ENCODE measurements at places on chromosomes 6 and 20.
A peak's percentile ranks its signal among the peaks of the same experiment; 100 is the strongest.

GRCh38 chr6:164322533-164322932, 908.0 kb downstream of the QKI start:
- no peak for DNase-seq

DNA sequence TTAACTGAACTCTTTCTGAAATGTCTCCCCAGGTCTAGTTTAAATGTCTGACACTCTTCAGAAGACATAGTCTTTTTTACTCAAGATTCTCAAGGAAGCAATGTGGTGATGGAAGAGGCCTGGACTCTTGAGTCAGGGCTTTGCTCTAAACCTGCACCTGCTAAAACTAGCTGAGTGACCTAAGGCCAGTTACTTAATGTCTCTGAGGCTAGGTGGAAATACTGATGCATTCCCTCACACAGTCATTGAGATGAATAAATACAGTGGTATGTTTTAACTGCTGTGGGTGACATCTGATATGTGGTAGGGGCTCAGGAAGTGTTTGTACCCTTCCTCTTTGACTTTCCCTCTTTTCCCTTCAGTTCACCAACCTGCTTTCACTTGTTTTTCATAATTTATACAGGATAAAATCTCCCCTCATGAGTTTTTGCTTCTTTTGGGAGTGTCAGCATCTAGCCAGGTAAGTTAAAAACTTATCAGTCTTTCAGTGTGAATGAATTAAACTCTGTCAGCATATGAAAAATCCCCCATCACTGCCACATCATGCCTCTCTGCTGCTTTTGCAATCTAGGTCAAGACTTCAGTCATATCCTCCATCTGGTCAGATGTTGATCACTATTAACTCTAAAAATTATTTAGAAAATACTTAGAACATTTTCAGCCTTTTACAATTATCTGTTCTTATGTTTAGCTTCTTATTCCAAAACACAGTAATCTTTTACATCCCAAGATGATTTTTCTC, 178.7 kb upstream of the TNFAIP3 start:
- no peak for DNase-seq

GRCh38 chr6:13681305-13682061, 30.2 kb downstream of the RANBP9 start:
- no peak for DNase-seq

DNA sequence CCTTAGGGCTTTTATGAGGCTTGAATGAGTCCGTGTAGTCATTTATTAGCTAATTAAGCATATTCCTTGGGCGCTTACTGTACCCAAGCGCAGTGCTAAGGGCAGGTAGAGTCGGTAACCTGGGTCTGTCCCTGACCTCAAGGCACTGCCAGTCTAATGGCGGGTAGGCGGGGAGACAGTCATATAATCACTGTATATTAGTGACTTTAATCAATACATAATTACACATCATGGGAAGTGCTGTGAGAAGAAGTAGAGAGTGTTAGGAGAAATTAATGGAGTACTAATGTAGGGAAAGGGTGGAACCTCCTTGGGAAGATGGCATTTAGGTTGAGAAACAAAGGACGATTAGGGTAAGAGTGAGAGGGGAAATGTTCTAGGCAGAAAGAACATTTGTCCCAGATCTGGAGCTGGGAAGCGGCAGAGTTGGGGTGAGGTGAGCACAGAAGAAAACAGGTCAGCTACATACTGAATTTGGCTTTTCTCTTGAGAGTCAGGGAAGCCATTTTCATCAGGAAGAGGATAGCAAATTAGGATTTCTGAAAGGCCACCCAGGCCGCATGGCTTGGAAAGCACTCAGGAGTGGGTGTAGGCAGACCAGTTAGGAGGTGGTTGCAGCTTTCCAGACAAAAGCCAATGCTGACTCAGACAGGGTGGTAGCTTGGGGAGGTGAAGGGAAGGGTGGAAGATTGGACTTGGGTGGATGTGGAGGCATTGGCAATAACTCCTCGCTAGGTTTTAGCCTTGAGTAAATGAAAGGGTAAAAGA, 954 bp upstream of the BLCAP start:
- DNase-seq = no peak

DNA sequence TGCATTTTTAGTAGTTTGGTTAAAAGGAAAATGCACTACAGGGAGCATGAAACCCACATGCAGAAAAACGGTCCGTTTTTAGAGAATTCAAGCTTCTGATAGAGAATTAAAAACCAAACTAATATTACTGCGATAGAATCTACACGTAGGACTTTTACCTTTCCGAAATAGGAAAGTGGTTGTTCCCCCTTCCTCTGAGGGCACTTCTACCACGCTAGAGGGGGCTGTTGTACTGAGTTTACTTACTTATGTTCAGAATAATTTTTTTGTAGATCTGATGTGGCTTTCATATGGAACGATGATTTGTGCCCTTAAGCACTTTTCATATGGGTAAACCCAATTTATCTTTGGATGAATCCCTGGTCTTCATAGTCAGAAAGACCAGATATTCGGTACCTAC, 264.3 kb upstream of the PLN start:
- DNase-seq = peak; percentile 7

DNA sequence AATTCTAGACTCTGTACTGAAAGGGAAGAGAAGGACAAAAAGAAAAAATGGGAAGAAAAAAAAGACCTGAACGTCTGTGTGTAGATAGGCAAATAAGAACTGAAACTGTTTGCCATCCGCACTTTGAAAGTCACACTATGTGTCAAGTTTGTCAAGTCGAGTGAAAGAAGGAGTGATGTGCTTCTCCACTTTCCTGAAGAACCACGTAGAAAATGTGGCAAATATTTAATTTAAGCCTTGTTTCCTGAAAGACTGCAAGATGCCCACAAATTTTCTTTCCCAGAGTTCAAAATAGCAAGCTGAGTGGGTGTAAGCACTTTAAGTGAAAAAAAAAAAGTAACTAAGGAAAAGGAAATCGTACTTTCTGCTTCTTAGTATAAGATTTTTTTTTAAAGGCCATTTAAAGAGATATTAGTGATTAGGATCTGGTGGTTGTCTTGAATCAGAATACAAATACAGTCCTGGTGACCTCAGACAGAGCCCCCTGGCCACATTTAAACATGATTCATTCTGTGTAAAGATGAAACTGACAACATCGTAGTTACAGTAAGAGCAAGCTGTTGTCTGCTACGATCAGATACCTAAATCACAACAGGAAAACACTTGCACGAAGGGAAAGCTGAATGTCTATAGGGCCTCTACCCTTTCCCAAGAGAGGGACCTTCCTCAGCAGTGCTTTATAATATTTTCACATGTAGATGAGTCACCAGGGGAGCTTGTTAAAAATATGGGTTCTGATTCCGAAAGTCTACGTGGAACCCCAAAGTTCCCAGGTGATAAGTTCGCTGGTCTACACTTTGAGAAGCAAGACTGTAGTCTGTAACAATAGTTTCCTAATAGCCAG, 102.3 kb downstream of the HIVEP2 start:
- no peak for DNase-seq

GRCh38 chr6:111256646-111257045, 169.3 kb downstream of the SLC16A10 start:
- DNase-seq = no peak

DNA sequence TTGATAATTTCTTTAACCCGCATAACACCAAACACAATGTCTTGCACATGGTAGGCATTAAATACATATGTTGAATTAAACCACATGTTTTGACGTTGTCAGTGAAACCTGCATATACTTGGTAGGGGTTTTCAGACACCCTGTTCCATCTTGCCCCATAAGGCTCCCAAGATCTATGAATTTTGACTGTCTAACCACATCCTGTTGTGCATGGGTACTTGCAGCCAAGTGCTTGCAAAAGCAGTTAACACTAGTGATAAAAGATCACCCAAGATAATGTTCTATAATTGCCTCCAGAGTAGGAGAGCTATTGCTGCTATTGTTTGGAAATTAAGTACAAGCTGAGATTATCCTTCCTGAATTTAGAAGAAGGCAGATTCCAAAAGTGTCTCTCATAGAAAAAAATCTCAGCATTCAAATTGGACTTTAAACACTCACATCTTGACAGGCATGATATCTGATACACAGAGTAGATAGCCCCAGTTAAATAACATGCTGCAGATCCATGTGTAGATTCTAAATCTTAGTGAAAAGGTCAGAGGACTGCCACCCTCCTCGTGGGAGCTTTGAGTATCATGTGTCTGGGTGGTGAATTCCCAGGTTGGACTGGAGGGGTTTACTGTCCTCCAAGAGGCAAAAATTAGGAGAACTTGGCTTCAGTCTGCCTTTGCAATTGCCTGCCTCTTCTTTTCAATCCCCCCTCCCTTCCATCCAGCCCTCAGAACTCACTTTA, 25.8 kb upstream of the CCN6 start:
- peak; percentile 12 for DNase-seq

DNA sequence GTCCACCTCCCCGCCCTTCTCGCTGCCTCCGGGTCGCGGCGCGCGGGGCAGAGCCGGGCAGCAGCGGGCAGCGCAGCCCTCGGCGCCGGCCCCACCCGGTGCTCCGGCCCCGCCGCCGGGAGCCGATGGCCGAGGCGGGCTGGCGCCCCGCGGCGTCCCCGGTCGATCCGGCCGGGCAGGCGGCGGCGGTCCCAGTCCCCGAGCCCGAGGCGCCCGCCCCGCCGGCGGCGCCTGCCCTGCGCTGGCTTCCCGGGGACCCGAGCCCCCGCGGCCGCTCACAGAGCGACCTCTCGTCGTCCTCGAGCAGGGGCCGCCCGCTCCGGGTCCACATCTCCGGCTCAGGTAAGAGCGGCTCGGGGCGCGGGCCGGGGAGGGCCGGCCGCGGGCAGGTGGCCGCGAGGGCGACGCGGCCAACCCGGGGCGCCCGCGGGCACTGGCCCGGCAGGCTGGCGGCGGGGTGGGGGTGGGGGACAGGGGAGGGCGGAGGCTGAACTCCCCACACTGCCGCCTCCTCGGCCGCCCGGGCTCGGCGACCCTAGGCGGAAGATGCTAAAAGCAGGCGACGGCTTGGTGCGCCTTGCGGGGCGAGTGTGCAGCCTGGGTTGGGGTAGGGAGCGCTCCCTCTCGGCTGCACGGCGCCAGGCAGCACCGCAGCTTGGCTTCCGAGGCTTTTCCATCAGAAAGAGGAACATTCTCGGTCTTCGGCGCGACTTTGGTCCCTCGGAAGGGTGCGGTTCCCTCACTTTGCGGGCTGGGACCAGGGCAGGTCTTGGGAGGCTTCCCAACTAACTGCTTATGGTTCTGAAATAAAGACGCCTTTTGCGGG, 25.6 kb upstream of the FUCA2 start:
- DNase-seq = no peak

GRCh38 chr20:50328996-50329898, 138.6 kb downstream of the CEBPB start:
- no peak for DNase-seq

DNA sequence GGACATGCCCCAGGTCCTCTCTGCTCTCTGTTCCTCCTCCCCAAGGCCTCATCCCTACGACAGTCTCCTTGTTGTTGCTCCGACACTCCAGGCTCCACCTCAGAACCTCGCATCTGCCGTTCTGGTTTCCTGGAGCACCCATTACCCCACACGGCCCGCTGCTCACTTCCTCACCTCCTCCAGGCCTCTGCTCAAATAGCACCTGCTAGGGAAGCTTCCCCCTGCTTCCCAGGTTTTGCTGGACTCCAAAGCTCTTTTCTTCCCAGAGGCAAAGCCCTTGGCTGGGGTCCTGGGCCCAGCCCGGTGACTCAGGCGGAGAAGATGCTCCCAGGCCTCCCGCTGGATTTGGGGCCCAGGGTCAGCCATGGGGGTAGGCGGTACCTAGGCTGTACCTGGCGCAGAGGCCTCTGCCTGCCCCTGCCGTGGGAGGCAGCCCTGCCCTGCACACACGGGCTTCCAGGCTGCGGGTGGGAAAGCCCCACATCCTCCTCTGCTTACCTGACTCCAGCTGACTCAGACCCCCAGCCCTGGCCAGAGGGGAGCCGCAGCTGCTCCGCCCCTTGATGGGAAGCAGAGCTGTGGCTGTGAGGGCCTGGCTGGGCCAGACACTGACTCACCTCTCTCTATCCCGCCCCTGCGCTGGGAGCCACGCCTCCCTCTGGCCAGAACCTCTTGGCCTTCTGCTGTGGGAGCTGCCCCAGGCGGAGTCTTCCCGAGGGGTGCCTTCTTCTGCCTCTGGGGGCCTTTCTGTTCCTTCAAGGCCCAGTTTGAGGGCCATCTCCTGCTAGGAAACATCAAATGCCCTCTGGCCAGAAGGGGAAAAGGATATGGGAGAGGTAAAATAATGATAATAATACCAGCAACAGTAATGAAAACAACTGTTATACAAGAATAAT, 130.5 kb downstream of the CEBPB start:
- no peak for DNase-seq

GRCh38 chr20:10935658-10936402, 262.0 kb upstream of the JAG1 start:
- no peak for DNase-seq

- no peak for DNase-seq
These were observed 250.9 kb upstream of the POU3F2 start for GRCh38 chr6:98583506-98583905.

DNA sequence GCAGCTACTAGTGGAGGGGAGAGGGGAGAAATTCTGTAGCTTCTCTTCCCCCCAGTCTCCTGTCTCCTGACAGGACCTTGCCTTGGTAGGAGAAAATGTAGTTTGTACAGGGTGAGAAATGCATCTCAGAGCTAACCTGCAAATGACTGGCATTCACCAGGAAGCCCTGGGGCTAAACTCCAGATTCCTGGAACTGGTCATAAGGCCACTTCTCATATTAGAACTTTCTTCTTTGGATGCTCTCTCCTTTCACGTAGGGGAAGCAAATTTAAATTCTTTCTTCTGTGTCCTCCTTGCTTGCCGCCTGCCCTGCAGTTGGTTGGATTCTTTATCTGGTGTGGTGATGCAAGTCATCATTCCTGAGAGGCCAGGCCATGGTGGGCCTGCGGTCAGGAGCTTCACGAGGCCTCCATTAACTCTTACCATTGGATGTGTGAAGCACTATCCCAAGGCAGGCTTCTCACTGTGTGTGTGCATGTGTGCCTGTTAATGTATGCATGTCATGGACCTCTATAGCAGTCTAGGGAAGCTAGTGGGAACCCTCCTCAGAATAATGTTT, 182.0 kb downstream of the PHF3 start:
- DNase-seq = no peak

- no peak for DNase-seq
These were observed 21.3 kb downstream of the RBM38 start for GRCh38 chr20:57412347-57413029.

GRCh38 chr6:143621159-143621873, 56.4 kb upstream of the PHACTR2 start:
- no peak for DNase-seq

DNA sequence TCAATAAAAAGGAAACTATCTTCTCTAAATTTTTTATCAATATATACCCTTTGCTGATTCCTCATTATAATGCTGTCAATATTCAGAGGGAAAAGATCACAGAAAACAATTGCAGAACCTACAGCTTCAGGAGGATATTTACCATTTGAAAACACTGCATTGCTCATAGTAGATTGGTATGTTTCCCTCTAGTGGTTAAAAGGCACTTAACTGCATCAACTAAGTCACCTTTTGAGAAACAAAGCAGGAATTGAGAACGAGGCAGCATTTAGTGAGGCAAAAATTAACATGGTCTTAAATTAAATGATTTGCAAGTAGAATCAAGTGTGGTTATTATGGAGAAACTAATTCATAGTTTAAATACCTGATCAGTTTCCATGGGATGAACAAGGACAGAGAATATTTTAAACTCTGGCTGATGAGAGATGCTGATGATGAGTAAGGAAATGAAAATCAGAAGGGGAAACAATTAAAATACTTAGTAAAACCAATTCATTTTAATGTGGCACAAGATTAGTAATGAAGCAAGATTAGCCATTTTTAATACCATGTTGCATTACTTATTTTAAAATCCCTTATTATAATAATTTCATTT, 642.1 kb downstream of the EPHA7 start:
- DNase-seq = no peak

All from CMK (cell line).